ENCODE measurements at places on chromosomes 3 and 15.

- DNase-seq = no peak
Observed at GRCh38 chr15:30041868-30042267, 40.9 kb upstream of the GOLGA8J start.

DNA sequence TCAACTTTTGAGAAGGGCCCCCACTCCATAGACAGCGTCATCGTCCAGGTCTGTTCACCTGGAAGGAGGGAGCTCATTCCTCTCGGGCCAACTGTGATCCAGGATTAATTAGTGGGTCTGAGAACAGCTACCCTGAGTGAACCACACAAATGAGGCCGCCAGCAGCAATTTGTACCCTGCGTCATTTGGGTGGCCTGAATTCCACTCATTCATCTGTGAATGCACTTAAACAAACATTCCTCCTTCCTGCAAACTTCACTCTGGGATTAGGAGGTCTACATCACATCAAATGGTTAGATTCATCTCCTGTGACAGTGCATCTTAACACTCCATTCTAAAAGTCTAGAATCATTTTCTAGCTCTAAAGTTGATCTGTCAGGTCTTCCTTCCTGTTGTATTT lies 201.8 kb downstream of the GABRG3 start:
- DNase-seq = no peak

DNA sequence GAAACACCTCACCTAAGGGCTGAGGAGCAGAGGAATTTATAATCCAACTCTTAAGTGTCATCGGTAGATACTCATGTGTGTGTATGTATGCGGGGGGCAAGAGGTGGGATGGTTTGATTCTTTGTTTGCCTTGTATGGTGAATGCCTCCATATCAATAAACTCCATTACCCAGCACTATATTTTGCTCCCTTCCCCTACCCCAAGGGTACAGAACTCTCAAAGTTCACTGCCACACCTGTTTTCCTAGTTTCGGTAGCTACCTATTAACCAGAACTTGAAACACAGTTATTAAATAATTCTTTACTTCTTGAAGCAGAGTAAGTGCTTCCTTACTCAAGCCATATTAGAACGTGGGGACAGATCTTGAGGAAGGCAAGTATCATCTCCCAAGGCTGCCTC lies 400.8 kb upstream of the SUCLG2 start:
- DNase-seq = no peak

GRCh38 chr3:55701997-55702396 lies 214.9 kb upstream of the WNT5A start:
- DNase-seq = no peak

GRCh38 chr3:184085389-184085852 lies 11.4 kb upstream of the HTR3E start:
- peak; percentile 80 for DNase-seq
